Activated CD8-positive, alpha-beta T cell treated with anti-CD3 and anti-CD28 coated beads for 36 hours (primary cell): ENCODE measurements at places on chromosomes 6 and 20. TPM values are rescaled to one million over a fixed set of nuclear protein-coding genes. Genes with fewer than 3 reads are reported as not detected.

DNA sequence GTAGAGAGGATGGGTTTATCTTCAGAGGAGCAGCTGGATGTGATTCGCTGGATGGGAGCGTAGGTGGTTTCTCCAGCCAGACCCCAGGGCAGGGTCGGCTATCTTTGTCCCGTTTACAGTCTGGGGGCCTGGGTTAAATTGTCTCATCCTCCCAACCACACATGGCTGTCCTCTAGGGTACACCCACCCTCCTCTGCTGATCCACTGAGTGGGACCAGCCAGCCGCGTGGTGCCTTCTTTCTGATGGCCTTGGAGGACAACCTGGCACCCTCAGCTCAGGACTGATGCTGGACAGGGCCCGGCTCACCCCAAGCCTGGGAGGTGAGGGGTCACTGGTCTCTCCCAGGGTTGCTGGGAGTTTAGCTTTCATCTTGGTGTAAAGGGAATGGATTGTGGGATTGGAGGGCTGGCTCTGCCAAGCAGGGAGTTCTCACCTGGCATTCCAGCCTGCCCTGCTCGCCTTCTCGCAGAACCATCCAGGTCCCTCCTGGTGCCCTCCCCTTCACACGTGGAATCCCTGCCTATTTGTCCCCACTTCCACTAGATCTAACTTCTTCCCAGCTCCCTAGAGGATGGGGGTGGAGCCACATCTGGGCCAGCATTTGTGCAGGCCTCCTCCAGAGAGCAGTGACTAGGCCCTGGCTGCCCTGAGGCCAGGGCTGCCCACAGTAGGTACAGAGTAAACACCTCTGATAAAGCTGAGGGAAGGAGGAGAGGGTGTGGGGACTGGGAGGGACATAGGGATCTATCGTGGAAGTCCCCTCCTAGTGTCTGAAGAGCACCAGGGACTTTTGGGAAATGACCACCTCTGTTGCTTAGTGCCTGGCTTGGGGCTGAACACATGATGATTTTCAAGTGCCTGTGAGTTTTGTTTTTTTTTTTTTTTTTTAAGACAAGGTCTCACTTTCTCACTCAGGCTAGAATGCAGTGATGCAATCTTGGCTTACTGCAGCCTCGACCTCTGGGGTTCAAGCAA, 1.6 kb downstream of the ITPR3 start:
- DNase-seq: no peak

GRCh38 chr6:57257911-57258541, 35.9 kb upstream of the RAB23 start:
- DNase-seq: no peak

DNA sequence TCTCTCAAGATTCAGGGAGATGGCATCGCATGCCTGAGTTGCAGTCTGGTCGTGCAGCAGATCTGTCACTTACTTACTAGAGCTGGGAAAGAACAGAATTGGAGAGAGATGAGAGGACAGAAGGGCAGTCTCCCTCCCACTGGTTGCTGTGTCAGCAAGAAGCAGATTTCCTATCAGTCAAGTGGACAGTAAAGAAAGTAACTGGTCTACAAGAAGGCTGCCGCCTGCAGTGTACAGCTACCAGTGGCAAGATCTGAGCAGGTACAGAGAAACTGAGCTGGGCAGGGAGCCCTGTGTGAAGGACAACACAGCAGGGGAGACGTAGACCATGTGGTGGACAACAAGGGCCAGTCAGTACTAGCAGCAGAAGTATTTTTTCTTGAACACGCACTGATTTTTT, 49.5 kb upstream of the PCSK2 start:
- no peak for DNase-seq

Gene CALHM4
- not detected for total RNA-seq

- no peak for DNase-seq
Measured at GRCh38 chr6:160431791-160432404, 83.7 kb downstream of the SLC22A3 start.

Gene RHAG
- total RNA-seq: not detected

Gene BIRC7
- 5.1 TPM for total RNA-seq

DNA sequence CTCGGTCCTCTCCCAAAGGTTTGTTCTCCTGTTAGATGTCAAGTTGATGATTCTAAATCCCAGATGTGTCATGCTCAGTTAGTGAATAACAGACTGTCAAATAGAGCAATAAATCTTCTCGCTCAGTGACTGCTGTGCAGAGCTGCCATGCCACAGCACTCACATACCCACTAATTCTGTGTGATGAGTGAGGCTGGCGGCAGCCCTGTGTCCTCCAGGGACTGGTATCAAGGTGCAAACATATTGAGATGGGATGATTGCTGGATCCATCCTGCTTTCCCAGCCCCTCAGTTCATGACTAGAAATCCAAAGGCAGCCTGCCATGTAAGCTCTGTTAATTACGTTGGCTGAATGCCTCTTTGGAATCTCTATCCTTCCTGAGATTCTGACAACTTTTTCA, 103.9 kb downstream of the OLIG3 start:
- no peak for DNase-seq

Gene PLCG1
- total RNA-seq: 259 TPM

Gene PGC
- not detected for total RNA-seq

- DNase-seq: no peak
Measured at GRCh38 chr20:34180460-34181120, 60.6 kb upstream of the ASIP start.

DNA sequence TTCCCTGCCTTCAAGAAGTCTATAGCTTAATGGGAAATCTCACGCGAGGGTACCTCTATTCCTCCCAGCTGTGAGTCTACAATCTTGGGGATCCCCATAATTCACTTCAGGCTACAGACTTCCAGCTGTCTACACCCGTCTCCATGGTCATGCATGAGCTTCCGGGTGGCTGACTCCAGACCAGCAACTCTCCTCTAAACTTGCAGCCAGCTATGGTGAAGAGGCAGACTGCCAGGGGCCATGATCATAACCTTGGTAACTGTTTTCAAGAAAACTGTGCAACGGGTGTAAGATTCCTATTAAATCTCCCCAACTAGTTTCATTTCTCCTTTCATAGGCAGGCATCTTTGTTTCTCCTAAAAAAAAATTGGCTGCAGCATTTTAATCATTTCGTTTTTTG, 534.4 kb upstream of the CHD6 start:
- no peak for DNase-seq

GRCh38 chr6:135897087-135897486, 45.6 kb downstream of the PDE7B start:
- no peak for DNase-seq

Gene ZKSCAN3
- total RNA-seq: 2.3 TPM

DNA sequence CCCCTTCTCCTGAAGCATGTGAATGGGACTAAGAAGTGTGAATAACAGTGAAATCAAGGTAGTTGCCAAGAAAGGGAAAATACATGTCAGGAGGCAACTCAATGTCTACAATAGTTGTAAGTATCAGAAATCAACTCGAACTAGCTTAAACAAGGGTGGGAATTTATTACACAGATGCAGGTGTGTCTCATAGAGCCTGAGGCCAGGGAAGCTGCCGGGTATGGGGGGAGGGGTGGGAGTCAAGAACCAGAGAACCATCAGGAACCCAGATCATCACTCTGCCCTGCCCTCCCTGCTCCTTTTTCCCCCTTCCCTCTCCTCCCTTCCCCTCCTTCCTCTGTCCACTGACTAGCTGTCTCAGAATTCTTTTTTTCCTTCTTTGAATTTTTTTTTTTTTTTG, 34.9 kb upstream of the BMP6 start:
- DNase-seq: no peak

DNA sequence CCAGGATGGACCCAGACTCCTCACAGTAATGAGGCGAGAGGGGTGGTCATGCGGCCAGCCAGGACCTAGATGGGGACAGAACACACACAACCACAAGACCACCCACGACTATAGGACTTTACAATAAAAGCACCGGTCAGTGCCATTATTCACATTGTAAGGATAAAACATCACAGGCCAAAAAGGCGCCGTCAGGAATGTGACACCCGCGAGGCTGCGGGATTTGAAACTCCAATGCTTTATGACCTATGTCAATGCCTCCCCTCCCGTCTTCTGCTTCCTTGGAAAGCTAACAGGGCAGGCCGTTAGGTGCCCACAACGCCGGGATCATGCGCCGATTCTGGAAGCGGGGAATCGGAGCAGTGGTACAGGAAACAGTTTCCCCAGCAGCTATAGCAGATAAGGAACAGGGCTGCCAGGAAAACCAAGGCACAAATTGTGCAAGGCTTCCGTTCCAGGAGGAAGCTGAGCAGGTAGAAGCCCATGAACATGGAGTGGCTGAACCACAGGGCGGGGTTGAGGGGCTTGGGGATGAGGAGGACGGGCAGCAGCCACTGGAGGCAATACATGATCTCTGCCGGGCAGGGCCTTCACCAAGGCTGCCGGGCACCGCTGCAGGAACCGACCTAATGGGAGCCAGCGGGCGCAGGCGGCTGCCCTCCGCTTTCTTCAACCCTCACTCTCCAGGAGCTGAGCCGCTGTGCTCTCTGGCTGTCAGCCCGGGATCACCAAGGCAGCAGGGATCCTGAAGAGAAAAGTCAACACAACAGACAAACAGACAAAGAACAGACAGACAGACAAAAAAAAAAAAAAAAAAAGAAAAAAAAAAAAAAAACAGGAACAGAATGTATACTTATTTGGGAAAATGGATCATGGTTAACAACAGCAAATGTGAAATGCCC, 2.2 kb upstream of the NNAT start:
- no peak for DNase-seq

GRCh38 chr6:25312034-25312620, 33.0 kb downstream of the CARMIL1 start:
- no peak for DNase-seq

Gene ANKRD66
- not detected for total RNA-seq

GRCh38 chr20:62752181-62752670, 43.6 kb downstream of the NTSR1 start:
- no peak for DNase-seq

DNA sequence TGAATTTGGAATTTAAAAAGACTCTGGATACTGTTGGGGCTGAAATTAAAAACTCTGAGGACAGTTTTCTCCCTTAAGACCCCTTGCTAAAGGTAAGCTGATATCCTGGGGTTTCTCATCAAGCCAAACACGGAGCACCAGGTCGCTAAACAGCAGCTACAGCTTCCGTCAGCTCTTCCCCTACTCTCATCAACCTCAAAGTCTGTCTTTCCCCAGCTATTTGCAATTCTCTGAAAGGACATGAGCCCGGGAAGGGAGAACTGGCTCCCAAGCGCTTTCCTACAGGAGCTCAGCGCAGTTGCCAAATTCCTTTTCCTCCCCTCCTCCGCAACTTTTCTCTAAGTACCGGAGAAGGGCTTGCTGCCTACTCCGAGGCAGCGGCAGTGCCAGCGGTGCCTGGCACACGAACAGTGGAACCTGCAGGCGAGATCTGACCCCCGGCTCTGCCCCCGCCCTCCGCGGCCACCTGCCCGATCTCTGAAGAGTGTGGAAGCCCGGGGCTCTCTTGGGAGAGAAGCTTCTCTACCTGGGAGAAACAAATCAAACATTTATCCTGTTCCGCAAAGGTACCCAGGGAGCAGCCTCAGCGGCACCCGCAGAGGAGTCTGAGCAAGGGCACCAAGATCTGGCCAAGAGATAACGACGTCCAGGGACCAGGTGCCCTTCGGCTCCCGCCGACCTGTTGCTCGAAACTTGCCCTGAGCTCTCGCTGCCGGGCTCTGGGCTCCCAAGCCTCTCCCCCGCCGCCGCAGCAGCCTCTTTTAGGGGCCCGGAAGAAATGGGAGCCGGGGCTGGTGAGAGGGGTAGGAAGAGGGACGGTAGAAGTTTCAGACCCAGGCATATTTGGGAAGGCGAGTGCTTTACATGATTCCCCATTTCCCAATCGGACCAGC, 2.2 kb downstream of the CBLN4 start:
- DNase-seq: no peak

DNA sequence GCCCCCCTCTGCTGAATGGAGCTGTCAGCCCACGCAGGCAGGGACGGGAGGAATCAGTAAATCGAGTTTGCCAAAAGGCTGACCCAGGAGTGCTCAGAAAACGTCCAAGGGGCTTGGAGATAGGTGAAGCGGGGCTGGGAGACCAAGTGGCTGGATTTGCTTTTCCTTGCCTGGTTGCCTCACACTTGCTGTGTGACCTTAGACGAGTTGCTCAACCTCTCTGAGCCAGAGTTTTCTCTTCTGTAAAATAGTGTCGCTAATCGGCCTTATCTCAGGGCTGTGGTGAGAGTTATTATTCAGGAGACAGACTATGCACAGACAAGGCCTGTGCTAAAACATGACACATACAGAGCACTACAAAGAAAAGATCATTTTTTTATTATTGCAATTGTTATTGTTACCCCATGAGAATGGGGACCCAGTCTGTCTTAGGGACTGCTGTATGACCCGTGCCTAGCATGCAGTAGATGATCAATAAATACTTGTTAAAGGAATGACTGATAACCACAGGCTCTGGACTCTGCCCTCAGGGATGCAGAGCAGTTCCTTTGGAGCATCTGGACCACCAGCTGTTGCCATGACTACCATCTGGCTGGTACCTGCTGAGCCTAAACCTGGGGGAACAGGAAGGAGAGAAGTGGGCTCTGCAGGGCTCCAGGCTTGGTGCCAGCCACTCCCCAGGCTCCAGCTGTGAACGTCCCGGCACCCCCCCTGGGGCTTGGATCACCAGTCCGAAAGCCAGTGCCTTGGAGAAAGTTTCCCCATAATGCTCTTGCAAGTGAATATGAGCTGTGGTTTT, 901 bp downstream of the KCNK15 start:
- no peak for DNase-seq

DNA sequence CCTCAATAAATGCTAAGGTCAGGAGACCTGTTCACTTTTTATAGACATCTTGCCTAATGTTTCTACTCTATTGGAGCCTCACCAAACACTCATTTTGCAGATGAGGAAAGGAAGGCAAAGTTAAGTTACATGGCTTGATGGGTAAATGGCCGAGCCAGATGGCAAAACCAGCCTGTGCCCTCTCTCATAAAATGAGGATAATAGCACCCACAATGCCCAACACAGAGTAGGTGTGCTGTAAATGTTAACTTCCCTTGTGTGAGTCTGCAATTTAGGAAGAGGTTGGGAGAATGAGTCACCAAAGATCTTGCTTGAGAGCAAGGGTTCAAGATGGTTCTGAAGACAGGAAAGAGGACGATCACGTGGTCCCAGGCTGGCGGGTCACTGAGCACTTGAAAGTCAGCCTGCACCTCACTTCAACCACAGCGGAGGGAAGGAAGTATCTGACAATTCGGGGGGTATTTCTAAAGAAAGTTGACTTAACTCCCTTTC, 3.3 kb downstream of the KCNK5 start:
- peak; percentile 90 for DNase-seq
